Activated CD8-positive, alpha-beta T cell treated with anti-CD3 and anti-CD28 coated beads for 36 hours (primary cell): ENCODE measurements at places on chromosomes 2 and 18. TPM values are rescaled to one million over a fixed set of nuclear protein-coding genes. Genes with fewer than 3 reads are reported as not detected.

GALR1 gene
- not detected for total RNA-seq

MSTN gene
- total RNA-seq: not detected

OXER1 gene
- total RNA-seq: 0.40 TPM

KYNU gene
- total RNA-seq: not detected

CAPN14 gene
- total RNA-seq: 0.69 TPM

KCNE4 gene
- not detected for total RNA-seq

UPP2 gene
- not detected for total RNA-seq

ANTXR1 gene
- 0.05 TPM for total RNA-seq

CCDC141 gene
- total RNA-seq: 7.8 TPM

NEU2 gene
- total RNA-seq: not detected

KIF1A gene
- 9.0 TPM for total RNA-seq

EFHD1 gene
- 1.2 TPM for total RNA-seq

NR4A2 gene
- 57.6 TPM for total RNA-seq

FSHR gene
- total RNA-seq: not detected

FAM228A gene
- not detected for total RNA-seq

CCDC150 gene
- 13.8 TPM for total RNA-seq

EVX2 gene
- total RNA-seq: not detected

CTAGE1 gene
- not detected for total RNA-seq

IL18RAP gene
- 6.0 TPM for total RNA-seq

GALNT13 gene
- 0.60 TPM for total RNA-seq

SAG gene
- total RNA-seq: not detected

DRC1 gene
- not detected for total RNA-seq

PSMA8 gene
- total RNA-seq: 1.8 TPM

TDRD15 gene
- total RNA-seq: not detected
